ENCODE measurements at places on chromosomes 5 and 9.

DNA sequence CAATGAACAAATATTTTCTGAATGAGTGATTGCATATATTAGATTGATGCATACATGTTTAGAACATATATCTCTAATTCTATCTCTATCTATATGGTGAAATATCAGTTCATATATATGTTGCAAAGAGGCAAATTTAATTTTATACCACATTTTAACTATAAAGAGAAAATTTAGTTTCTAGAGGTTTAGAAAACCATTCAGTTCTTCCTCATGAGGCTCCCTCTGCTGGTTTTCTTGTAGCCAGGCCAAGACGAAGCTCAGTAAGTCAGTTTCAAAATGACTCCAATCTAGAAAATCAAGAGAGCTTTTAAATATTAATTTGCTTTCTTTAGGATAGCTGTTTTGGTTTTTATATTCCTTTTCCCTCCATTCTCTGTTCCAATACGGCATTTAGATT lies 312.1 kb downstream of the TMEM232 start:
- no peak for DNase-seq

DNA sequence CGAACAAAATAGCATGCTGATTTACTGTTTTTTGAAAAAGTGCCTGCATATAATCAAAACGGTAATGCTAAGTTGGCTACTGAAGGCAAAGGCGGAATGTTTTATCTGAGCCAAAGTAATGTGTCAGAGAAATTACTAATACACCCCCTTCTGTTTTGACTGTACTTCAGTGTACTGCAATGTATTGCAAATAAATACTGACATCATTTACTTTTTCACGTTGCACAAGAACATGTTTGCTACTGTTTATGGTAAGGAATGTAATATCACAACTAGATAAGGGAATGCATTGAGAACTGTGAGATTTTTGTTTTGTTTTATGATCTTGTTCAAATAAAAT lies 813 bp upstream of the AGTPBP1 start:
- no peak for DNase-seq

DNA sequence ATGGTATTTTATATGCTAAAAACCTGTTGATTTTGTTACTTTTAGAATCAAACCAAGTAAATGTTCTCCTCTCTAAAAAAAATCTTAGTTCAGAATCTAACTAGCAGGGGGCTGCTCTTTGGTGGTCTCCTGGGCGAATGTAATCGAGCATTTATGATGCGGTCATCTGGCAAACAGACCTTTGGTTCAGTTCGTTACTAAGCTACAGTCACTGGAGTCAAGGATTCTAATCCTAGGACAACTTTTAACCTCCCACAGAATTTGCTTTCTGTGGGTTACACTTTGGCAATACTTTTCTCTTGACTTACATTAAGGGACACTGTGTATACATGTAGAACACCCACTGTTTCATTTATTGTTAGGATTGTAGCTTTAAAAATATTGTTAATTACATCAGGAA lies 26.3 kb upstream of the FREM1 start:
- DNase-seq, result no peak

DNA sequence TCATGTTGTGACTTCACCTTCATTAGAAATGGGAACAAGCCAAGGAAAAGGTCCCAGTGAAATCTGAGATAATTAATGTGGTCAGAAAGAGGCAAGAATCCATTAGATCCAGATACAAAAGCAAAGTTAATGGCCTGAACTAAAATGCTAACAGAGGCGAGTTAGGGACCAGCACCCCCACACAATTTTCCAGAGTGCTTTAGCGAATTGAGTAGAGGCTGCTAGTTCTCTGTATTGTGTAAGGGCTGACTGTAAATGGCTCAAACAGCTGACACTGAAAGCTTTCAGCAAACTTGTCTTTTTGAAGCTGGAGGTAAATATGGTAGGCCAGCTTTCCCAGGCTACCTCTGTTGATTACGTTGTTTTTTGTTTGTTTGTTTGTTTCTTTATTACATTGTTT lies 75.5 kb downstream of the CSNK1A1 start:
- DNase-seq, result no peak

GRCh38 chr5:29744618-29745017 lies 1448.9 kb upstream of the CDH6 start:
- DNase-seq, result no peak

DNA sequence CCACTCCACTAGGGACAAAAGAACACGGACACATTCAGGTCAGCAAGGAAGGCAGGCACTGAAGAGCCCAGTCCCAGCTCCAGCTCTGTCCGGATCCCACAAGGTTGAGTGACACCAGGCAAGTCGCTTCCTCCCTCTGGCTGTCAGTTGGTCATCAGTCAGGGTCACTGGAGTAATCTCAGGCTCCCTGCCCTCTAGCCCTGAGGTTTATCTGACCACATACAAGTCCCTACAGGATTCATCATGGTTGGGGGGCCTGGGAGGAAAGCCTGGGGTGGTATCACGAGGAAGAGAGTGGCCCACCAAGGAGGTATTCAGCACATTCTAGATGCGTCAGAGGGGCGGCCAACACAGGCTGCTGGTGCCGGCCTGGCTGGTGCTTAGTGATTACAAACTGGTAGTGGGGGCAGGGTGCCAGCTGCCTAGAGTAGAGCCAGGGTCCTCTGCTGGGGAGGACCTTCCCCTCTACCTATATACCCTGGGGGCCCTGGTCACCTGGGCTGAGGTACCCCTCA lies 81.5 kb downstream of the SHB start:
- no peak for DNase-seq

GRCh38 chr9:6644346-6645104 lies 1.0 kb downstream of the GLDC start:
- no peak for DNase-seq

GRCh38 chr5:174090129-174090528 lies 44.6 kb downstream of the NSG2 start:
- DNase-seq, result no peak

DNA sequence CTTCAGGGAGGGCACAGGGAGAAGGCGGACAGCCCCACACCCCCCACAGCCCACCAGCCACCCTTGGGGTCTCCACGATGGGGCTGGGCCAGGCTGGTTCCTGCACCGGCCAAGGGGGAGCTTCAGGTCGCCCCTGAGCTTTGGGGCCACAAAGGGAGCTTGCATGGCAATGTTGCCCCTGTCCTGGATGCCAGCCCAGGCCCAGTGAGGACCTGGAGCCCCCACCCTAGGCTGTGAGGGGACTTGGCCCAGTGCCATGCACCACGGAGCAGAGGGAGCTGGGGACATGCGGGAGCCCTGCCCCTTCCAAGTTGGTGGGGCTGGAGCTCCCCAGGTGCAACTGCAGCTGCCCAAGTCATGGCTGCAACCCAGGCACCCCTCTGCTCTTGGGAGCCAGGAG lies 18.4 kb downstream of the TMEM38B start:
- DNase-seq, result no peak

DNA sequence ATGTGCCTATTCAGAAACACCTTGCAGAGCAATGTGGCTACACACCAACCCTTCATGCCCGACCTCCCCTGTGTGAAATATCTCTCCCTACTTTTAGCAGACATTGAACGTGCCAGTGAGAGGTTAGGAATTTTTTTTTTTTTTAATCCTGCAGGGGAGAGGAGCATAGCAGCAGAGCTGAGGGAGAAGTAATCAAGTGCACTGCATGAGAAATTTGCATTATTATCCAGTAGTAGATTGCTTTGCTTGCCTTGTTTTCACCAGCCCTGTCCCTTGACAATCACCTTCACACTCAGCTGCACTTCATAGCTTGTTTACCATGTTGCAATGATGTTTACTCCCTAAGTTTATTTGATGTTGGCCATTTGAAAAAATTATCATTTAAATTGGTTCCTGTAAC lies 489.6 kb upstream of the ZNF608 start:
- no peak for DNase-seq

- DNase-seq, result peak; percentile 58
These were observed 530 bp downstream of the UCK1 start for GRCh38 chr9:131530546-131530919.

DNA sequence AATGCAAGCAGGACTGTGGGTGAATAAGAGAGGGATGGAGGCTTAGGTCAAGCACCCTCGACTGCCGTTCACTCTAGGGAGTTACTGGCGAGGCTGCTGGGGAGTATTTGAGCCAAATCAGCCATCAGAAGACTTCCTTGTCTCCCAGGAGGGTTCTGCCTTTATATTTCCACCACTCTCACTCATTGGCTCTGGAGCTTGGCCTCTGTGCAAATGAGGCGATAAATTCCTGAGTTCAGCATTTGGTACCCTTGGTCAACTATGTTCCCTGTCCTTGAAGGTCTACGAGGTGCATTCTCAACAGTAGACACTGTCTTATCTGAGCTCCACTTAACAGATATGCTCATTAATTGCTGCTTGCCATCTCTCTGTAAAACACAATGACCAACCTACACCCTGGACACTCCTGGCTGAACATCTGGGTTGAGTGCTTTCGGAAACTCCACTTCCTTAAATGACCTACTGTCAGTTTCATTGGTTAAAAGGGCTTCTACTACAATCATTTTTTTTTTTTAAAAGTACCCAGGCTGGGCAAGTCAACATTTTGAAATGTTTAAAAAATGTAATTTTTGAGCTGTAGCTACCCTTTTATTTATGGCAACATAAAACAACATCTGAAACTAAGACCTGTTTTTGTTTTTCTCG lies 153.2 kb downstream of the NTRK2 start:
- DNase-seq, result no peak

GRCh38 chr5:107576155-107576554 lies 94.6 kb downstream of the EFNA5 start:
- no peak for DNase-seq

DNA sequence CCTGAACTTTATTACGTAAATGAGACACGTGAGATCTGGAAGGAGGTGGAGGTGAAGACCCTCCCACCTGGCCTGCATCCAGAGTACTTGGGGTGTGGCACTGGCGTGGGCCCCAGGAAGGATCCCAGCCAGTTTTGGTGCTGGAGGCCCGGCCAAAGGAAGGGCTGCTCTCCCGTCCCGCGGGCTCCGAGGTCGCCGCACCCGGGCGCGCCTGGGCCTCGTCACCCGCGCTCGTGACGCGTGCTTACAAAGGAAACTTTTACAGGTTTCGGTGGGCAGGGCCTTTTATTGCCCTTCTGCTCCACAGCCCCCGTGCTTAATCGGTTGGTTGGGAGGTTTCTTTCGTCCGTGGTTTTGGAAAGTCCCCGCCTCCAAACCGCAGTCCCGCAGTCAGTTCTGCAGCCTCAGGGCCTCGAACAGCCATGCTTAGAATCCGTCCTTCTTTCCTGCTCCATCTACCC lies 29.2 kb downstream of the CDKN2A start:
- no peak for DNase-seq

GRCh38 chr9:129826759-129827158 lies 2.8 kb upstream of the TOR1A start:
- DNase-seq, result no peak

DNA sequence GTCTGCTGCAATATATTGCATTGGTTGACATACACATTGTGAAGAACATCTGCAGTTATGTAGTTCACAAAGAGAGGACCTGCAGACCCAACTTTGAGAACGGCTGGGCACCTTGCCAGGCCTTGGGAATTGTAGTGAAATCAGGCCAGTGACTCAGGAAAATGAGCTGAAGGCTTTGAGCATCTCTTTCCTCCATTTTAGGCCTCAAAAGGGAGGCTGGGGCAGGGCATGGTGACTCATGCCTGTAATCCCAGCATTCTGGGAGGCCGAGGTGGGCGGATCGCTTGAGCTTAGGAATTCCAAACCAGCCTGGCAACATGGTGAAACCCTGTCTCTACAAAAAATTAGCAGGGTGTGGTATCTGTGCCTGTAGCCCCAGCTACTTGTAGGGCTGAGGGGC lies 1.4 kb upstream of the IPPK start:
- no peak for DNase-seq

GRCh38 chr5:142806841-142807267 lies 36.7 kb downstream of the ARHGAP26 start:
- DNase-seq, result no peak

GRCh38 chr5:172452398-172453205 lies 1.7 kb downstream of the SH3PXD2B start:
- no peak for DNase-seq

DNA sequence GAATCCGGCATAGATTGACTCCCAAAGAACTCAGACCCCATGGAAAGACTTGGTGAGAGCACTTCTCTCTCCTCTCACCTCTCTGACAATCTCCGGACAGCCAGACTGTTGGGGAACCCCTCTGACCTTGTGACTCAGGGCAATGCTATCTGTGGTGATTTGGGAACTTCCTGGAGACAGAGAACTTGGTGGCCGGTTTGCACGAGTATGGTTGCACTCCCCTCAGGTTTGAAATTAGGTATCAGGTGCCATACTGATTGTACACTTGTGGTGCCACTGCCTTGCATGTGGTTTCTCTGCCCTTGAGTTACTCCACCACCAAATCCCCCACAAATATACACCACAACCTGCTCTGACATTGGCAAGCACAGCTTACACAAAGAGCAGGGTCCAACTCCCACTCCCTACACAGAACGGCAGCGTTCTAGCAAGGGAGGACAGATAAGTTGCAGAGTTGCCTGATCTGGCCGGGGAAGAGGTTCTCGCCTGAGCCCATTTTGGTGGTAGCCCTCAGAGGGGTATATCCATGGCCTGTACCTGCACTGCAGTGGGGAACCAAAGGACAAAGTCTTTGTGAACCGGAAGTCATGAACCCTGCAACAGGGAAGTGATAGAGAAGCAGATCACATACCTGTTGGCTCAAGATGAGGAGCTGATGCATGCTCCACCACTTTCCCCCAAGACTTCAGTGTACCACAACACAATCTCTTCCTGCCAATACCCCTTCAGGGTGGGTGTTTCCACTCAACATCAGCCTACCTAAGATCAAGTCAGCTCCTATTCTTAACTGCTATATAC lies 255.1 kb downstream of the MCTP1 start:
- DNase-seq, result no peak

DNA sequence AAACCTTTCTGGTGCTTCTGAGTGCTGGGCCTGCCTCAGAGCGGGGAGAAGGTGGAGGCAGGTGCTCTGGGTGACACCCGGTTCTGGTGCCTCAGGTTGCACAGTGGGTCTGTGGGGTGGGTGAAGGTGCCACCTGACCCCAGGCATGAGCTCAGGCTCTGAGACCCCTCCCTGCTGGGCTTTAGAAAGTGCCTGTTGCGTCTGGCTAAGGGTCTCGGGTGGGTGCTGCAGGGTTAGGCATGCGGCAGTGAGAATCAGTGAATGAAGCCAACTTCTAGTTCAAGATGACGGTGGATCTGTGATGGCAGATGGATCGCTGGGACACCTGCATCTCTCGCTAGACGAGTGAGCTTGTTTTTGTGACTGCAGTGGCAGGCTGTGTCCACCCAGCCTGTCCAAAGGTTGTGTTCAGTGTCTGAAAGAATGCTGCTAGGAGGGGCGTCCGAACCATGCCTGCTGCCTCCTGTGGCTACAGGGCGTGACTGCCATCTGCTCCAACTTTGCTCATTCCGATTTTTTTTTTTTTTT lies 5.0 kb downstream of the SQSTM1 start:
- no peak for DNase-seq
